ENCODE measurements at places on chromosomes 3 and 15.

DNA sequence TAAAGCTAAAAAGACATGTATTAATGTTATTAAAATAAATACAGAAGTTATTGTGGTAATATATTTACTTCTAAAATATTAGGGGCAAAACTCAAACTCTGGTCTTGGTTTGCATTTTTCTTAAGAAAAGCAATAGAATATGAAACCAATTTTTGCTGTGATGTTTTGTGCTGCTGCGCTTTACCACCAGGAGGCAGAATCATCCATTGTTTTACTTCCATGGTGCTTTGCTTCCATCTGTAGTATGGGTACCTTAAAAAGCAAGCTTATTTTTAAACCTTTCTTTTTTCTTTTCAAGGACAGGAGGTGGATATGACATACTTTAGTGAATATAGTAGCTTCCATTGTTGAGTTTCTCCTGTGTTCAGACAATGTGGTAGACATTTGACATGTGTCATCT lies 46.6 kb upstream of the MRPL3 start:
- DNase-seq, result peak; percentile 16

DNA sequence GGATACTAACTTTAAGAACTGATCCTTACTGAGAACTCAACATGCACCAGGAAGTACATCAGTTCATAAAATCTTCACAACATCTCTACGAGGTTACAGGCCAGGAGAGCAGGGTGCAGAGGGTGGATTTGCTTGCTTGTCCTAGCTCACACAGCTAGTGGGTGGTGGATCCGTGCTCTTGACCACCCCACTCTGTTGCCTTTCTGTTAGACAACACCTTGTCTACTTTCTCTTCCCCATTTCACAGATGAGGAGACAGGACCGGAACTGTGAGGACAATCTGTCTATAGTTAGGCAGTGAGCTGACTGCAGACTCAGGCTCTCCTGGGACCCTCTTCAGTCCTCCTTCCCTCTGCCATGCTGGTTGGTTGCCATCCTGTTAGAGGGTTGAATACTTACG lies 221.7 kb upstream of the TLE3 start:
- no peak for DNase-seq

- DNase-seq, result no peak
Measured at GRCh38 chr15:42332331-42332730, 27.0 kb upstream of the CAPN3 start.

- no peak for DNase-seq
Measured at GRCh38 chr3:49864505-49864904, 5.2 kb downstream of the CAMKV start.

- DNase-seq, result peak; percentile 27
Measured at GRCh38 chr15:90864507-90864906, 3.9 kb upstream of the FURIN start.

GRCh38 chr3:119469418-119470189 lies 841 bp downstream of the POGLUT1 start:
- no peak for DNase-seq

Measured in mesendoderm (in vitro differentiated cells).